Activated gamma-delta T cell (primary cell): ENCODE measurements at places on chromosomes 1 and 21.

GRCh38 chr1:151047925-151048644 is 534 bp downstream of the C1orf56 start:
- DNase-seq: peak; percentile 20

DNA sequence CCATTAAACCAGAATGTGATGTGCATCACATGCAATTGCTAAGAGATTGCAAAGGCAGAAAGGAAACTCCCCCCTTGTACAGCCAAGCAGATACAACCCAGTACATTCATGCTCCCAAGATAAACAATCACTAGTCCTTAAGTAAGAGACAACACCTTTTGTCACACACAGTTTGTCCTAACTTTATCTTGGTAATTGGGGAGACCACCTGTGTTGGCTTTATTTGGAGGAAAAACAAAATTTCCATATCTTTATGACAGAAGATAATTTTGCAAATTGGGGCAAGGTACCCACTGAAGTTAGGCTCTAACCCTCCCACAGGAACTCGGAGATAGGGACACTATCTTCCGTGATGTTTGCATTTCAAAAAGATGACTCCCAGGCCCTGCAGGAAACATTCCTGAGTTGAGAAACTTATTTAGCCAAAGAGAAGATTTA is 175.0 kb upstream of the TNR start:
- no peak for DNase-seq

- no peak for DNase-seq
These were observed 995 bp downstream of the COLGALT2 start for GRCh38 chr1:184036517-184036949.

DNA sequence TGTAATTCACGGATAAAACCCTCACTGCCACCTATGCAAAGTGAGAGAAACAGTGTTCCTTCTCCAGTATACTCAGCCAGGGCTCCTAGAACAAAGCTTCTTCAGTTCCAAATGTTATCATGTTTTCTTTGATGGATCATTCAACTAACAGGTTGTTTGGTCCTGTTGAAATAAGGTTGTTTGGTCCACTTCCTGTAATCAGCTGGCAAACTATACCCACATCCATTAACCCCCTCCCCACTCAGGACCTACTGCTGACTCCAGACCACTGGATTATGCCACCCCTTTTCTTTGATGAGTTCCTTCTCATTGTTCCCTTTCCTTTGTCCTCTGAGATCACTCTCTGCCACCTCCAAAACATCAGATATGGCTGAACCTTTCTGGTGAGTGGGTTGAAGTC is 267.7 kb upstream of the USP25 start:
- DNase-seq: no peak

GRCh38 chr1:151312411-151312810 is 14.8 kb downstream of the PI4KB start:
- no peak for DNase-seq

- no peak for DNase-seq
These were observed 63.4 kb upstream of the NEK2 start for GRCh38 chr1:211738691-211739301.

- no peak for DNase-seq
These were observed 34.0 kb downstream of the DNAI4 start for GRCh38 chr1:66890621-66891020.

DNA sequence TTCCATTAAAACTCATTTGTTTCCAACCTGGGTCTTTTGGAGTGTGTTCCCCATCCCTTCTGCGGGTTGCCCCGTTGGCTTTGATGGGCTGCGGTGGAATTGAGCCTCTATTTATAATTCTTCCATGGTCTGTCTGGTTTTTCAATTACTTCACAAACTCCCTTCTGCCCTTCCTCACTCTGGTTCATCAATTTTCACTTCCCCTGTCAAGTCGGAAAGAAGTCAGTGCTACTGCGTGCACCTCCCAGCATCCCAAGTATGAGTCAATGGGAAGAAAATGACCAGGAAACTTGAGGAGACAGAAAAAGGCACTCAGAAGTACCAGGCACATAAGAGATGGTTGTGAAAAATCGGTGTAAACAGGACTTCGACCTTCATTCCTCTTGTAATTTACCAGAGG is 126.2 kb downstream of the KAZN start:
- DNase-seq: no peak

DNA sequence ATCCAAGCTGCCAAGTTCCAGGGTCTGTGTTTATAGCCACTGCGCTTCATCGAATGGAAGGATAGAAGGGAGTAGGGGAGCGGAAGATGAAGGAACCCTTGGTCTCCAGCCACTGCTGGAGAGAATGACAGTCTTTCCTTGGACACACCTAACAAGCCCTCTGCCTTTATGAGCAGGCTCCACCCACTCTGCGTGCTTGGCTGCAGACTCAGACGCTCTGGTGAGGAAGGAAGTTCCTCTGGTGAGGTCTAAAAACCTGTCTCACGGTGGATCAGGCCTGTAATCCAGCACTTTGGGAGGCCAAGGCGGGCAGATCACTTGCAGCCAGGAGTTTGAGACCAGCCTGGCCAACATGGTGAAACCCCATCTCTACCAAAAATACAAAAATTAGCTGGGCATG is 55.4 kb downstream of the MATN1 start:
- DNase-seq: no peak

DNA sequence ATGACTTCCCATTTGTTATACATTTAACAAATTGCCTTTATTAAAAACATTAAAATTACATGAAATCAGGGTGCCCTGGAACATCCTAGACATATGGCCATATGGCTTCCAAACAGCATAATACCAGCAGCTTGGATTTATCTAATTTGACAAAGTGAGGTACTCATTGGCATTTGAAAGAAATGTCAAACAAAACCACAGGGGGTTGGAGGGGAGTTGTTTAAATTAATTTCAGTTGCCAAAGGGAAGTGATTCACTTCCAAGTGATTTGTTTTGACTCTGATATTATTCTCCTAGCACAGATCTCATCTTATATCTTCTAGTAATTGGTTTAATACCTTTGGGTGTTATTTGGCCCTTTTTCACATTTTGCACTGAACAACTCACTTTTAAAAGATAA is 24.5 kb upstream of the POU2F1 start:
- DNase-seq: no peak

GRCh38 chr1:163673759-163674151 is 352.0 kb downstream of the NUF2 start:
- no peak for DNase-seq

GRCh38 chr1:228530951-228531731 is 44.0 kb downstream of the RNF187 start:
- no peak for DNase-seq
